ENCODE measurements at places on chromosomes 3 and 15. TPM values are rescaled to one million over a fixed set of nuclear protein-coding genes. Genes with fewer than 3 reads are reported as not detected.

CCDC9B gene
- total RNA-seq, result 2.6 TPM

CLCN2 gene
- 5.7 TPM for total RNA-seq

ONECUT1 gene
- not detected for total RNA-seq

PROK2 gene
- not detected for total RNA-seq

USF3 gene
- total RNA-seq, result 20.6 TPM

CKMT1B gene
- not detected for total RNA-seq

DNA sequence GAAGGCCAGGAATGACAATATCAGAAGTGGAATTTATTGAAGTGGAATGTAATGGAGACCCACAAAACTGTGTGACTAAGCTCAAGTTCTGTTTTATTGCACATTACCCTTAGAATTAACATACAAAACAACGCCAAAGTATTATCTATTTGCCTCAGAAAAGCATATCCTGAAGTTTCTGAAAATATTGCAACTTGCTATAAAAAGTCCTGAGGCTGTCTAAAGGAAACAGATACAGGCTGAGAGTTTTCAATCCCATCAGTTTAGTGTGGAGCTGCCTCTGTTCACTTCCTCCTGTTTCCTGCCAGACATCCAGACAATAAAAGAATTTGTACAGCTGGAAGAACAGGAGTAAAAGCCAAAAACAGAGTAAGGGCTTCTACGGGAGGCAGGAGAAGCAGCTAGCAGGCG is 108.8 kb downstream of the FBN1 start:
- DNase-seq, result no peak

DNA sequence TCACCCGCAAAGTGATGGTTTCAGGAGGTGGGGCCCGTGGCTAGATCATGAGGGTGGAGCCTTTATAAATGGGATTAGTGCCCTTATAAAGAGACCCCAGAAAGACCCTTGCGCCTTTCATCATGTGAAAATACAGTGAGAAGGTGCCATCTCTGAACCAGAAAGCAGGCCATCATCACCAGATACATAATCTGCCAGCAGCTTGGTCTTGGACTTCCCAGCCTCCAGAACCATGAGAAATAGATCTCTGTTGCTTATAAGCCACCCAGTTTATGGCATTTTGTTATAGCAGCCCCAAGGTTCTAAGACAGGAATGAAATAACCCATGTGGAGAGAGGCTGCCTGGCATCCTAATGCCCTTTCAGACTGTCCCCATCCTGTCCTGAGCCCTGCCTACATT is 127.8 kb upstream of the SMAD3 start:
- no peak for DNase-seq

DNA sequence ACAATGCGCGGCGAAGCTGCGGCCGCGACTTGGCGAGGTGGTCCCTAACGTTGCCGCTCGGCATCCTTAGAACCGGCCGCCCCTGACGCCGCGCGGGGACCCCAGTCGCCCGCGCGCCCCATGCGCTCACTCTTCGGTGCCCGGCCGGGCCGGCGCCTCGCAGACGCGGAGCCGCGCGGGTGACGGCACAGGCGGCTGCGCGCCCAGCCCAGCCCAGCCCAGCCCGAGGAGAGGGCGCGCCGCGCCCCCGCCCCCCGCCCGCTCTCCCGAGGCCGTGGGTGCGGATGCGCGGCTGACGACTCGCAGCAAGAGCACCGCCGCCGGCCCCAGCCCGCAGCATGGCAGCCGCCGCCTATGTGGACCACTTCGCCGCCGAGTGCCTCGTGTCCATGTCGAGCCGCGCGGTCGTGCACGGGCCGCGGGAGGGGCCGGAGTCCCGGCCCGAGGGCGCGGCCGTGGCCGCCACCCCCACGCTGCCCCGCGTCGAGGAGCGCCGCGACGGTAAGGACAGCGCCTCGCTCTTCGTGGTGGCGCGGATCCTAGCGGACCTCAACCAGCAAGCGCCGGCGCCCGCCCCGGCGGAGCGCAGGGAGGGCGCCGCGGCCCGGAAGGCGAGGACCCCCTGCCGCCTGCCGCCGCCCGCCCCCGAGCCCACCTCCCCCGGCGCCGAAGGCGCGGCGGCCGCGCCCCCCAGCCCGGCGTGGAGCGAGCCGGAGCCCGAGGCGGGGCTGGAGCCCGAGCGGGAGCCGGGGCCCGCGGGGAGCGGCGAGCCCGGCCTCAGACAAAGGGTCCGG is 437 bp downstream of the KLF13 start:
- no peak for DNase-seq

- DNase-seq, result no peak
Measured at GRCh38 chr3:42704136-42704841, 1.7 kb upstream of the HHATL start.

DNA sequence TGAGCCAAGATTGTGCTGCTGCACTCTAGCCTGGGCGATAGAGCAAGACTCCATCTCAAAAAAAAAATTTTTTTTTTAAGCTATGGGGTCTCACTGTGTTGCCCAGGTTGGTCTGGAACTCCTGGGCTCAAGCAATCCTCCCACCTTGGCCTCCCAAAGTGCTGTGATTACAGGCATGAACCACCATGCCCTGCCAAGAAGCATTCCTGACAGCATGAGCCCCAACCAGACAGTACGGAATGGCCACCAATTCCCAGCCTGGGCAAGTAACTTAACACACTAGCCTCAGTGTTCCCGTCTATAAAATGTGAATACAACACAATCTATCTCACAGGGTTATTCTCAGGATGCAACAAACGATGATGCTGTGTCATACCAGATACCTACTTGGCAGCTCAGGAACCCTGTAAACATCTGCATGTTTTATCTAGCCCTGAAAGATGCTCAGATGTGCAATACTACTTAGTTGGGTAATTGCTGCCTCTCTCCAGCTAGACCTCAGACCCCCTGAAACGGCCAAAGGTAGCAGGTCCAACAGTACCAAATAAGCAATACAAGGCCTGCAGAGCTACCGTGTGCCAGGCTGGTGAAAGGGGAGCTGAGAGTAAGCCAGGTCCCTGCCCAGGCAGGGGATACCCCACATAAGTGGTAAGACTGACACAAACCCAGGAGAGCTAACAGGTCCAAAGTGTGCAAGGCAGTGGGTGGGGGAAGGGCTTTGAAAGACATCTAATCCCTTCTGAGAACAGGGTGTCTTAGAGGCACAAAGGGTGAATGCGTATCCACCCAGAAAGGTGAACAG is 1.9 kb downstream of the TKT start:
- DNase-seq, result no peak

GRCh38 chr3:192917028-192917403 is 640 bp downstream of the MB21D2 start:
- DNase-seq, result peak; percentile 56

DNA sequence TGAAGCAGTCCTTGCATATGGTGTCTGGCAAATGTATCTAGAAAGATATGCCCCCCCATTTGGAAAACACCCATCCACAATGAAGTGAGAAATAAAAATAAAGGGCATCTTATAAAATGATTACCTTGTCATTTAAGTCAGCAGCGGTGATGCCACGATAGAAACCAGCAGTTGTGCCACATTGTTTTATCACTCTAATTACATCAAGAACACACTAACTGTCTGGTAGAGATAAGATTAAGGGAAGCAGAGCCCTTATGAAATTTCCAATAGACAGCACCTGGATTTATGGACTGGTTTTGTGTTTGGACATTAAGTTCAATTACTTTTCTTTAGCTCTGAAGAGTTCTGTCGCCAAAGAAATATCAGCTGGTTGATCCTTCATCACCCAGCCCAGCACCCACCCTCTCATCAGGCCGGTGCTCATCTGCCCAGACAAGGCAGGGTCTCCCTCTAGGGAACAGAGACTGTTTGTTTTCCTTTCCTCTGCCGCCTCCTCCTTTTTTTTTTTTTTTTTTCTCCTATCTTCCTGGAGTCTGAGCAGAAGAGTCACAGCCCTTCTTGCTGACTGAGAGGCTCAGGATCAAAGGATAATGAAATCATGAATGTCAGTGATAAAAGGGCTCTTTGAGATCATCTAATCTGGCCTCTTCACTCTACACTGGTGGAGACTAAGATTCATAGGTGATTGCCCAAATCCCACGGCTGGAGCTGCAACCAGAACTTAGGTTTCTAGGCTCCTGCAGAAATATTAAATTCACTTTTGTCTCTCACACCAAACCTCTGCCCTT is 464.1 kb downstream of the NTRK3 start:
- DNase-seq, result no peak

GRCh38 chr3:58246148-58247047 is 8.8 kb downstream of the ABHD6 start:
- no peak for DNase-seq

GRCh38 chr3:47151836-47152235 is 12.1 kb downstream of the SETD2 start:
- no peak for DNase-seq

- no peak for DNase-seq
Measured at GRCh38 chr3:42649783-42650182, 3.7 kb upstream of the ZBTB47 start.

DNA sequence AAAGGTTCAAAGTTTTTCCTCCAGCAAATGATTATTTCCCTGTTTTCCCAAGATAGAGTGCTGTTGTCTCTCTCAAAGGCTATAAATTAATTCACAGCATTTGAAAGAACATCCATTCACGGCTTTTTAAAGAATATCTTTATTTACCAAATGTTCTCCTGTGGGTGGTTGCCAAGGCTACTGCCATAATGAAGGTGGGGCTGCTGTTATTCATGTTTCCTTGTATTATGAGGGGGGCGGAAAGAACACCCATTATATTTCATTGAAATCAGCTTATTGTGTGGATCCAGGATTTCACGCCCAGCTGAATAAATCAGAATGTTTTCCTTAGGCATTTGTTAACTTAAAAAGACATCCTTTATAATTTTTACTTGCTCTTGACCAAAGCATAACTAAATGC is 10.1 kb downstream of the SRP14 start:
- DNase-seq, result no peak

GRCh38 chr15:78714890-78715289 is 73.9 kb upstream of the CHRNB4 start:
- DNase-seq, result no peak

- no peak for DNase-seq
Measured at GRCh38 chr15:33098094-33099058, 96.1 kb downstream of the FMN1 start.

GRCh38 chr15:84889991-84890669 is 5.7 kb downstream of the SLC28A1 start:
- no peak for DNase-seq

DNA sequence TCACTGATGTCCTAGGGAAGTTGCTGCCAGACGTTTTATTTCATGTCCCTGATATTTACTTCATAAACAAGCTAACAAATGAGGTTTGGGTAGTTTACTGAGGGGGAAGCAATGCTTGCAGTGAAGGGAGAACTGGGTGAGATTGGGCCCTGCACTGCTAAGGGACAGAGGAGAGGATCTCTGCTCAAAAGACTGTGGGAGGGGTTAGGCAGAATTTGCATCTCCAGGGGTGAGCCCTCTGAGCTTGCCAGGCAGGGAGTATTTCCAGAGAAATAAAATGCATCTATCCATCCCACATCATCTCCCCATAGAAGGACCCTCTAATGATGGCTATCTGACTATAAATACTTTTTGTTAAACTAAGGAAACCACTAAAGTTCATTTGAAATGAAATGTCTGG is 215.6 kb downstream of the CBLB start:
- DNase-seq, result no peak

DNA sequence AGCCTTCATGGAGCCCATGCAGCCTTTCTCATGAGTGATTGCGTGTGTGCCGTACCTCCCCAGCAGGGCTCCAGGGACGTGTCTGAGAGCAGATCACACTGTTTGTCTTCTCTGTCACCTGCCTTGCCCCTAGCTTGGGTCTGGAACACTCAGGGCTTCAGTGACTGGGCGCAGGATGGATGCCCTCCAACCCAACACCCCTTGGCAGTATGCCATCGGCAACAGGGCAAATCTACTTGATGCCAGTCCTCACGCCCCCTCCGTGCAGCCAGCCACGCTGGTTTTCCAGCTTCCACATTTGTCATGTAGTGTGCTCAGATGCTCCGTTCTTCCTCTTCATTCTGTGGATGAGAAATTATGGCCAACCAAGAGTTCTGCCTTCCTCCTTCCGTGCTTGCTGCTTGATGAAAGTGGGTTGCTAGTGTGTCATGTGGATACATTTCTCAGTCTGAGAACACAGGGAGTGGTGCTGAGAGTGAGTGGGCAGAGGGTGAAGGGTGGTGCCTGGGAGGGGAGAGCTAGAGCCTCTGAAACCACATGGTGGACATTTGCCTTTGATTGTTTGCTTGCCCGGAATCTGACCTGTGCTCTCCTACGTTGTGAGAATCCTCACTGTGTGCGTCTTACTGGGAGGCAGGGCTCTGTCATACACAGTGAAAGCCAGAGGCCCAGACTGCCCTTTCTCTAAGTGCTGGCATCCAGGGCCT is 97.2 kb downstream of the FAM43A start:
- DNase-seq, result no peak

- no peak for DNase-seq
Measured at GRCh38 chr3:127396473-127396872, 108.6 kb upstream of the PRR20G start.

DNA sequence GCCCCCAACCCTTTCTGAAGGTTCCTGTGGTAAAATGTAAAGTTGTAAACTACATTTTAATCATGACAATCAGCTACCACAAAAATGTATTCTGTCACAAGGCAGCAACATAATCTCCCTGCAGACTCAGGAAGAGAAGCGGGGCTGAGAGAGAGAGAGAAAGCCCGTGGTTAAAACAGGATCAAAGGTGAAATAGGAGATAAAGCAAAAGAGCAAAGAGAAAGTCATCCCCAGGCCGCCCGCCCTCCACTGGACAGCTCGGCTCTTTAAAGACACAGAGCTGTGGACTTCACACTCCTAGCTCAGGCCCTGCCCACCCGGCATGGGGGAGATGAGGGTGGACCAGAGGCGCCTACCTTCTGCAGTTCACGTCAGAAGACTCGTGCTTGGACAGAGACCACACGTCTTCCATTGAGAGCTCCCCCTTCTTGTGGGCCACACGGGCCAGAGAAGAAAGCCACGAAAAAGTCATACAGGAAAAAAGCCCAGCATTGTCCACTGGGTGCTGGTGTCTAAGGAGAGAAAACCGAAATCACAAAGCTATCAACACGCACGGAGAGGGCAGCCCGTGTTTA is 29.4 kb downstream of the ABCC5 start:
- no peak for DNase-seq

GRCh38 chr3:29972320-29972993 is 633.9 kb upstream of the TGFBR2 start:
- DNase-seq, result no peak

GRCh38 chr15:77717333-77717990 is 84.8 kb upstream of the LINGO1 start:
- no peak for DNase-seq

- DNase-seq, result no peak
Measured at GRCh38 chr3:98259707-98260106, 4.3 kb upstream of the OR5H6 start.
